ENCODE measurements at places on chromosomes 6 and 20.

- DNase-seq, result no peak
Measured at GRCh38 chr20:23293689-23294088, 56.9 kb upstream of the NXT1 start.

GRCh38 chr6:69881322-69882151 lies 15.2 kb downstream of the COL19A1 start:
- no peak for DNase-seq

- no peak for DNase-seq
Measured at GRCh38 chr6:15577106-15577505, 85.7 kb downstream of the DTNBP1 start.

- DNase-seq, result no peak
Measured at GRCh38 chr6:65566117-65566516, 140.9 kb downstream of the EYS start.

DNA sequence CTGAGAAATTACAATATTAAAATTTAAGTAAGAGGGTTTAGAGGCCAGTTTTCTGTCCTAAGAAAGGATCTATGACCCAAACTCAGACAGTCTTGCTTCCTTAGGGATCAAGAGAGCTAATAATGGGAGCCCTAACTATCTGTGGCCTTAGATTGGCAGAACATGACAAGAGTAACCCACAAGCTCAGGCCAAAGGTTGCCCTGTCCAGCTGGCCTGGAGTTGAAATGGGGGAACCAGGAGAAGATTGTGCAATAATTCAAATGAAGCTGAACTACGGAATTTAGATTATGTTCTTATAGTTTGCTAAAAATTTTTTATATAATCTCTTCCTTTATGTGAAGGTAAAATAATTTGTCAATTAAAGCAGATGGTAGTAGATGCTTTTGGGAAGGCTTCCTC lies 26.4 kb downstream of the LAMA4 start:
- DNase-seq, result no peak

GRCh38 chr6:139247618-139248017 lies 44.2 kb downstream of the TXLNB start:
- DNase-seq, result no peak

DNA sequence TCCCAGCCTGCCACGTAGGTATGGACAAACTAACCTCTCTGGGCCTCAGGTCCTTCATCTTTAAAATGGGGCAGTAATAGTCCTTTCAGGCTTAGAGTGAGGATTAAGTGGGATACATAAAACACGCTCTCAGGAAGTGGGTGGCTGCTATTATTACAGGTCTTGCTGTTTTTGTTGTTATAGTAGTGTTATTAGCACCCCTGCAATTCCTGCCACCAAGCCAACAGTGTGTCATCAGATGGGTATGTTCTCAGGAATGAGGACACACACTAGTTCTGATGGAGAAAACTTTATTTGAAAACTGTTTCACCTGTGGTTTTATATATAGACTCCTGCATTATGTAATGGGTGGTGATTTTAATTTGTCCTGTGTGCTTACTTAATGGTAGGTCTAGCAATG lies 131.7 kb downstream of the LRRC1 start:
- no peak for DNase-seq

DNA sequence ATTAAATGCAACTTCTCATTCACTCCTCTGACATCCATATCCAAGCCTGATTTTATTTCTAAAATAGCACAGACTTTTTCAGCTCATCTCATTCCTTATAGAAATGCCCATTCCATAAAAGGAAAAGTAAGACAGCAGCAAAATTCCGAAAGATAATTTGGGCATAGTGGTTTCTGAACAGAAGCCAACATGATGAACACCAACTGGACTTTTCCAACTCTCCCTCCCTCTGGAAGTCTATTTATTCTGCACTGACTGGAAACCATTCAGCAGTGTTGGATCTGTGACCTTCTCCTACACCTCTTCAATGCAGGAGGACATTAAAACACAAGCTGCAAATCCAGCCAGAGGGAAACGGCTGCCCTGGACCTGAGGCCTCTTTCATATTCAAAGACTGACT lies 306.2 kb upstream of the NT5E start:
- no peak for DNase-seq

DNA sequence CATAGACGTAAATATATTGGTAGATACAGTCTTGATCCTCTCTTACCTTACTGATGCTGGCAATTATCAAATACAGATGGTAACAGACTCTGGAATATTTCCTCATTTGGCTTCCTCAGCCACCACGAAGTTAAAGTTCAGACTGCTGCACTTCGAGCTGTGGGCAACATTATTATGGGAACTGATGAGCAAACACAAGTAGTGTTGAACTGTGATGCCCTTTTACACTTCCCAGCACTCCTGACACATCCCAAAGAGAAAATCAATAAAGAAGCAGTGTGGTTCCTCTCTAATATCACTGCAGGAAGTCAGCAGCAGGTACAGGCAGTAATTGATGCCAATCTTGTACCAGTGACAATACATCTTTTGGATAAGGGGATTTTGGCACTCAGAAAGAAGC lies 162.7 kb upstream of the NT5E start:
- no peak for DNase-seq

DNA sequence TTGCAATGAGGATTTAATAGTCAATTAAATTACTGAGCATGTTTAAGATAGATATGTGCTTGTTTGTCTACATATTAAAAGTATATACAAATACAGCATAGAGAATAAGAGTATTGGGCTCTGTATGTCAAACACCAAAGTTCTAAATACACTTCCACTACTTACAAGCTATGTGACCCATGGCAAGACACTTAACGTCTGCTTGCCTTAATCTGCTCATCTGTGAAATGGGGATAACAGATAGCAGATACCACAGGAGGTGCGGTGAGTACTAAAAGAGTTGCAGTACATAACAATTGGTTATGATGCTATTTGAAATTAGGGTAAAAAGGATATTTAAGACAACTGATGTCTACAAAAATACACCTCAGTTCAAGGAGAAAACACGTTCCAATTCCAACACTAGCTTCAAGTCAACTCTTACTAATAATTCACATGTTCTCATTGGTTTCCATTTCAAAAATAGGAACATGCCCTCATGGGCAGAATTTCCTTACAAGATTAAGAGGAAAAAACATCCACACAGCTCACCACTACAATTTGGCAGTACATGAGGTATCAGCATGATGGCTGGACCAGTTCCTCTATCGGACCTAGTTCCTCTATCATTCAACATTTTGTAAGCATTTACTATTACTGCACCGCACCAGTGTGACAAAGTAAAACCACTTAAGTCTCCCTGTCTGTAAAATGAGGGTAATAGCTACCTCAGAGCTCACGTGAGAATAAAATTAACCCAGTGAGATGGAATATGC lies 101.1 kb downstream of the SMLR1 start:
- DNase-seq, result no peak

DNA sequence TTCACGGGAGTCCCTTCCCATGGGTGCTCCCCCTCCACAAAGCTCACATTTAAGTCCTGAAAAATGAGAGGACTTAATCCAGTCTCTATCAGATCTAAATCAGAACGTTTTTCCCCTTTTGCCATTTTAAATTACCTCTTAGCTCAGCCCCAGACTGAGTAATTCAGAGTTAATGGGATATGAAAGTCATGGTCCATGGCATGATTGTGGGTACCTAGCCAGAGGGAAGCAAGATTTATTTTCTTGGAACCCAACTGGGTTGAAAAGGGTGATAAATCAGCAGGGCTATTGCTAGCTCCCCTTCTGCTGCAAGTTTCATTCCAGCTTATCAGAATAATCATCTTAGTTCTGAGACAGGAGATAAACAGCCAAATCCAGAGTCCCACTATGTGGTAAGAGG lies 320.2 kb upstream of the CHD6 start:
- no peak for DNase-seq

DNA sequence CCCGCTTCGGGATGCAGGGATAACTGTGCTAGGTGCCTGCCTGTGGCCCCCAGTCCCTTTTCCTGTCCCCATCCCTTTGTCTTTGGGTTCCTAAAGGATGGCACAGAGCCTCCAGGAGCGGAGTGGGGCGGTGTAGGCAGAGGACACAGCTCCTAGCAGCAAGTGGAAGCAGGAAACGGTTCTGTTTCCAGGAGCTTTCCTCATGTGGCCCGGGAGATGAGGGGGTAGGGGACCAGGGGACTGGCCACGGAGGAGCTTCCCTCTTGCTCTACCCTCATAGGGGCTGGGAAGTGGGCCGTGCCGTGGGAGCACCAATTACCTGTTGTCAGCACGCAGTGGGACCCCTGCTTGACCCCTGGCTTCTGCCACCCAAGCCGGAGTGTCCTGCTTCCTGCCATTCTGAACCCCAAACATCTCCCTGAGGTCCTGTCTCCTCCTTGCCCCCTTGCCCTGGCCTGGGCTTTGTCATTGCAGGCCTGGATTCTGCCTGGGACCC lies 76.9 kb downstream of the SRC start:
- no peak for DNase-seq

DNA sequence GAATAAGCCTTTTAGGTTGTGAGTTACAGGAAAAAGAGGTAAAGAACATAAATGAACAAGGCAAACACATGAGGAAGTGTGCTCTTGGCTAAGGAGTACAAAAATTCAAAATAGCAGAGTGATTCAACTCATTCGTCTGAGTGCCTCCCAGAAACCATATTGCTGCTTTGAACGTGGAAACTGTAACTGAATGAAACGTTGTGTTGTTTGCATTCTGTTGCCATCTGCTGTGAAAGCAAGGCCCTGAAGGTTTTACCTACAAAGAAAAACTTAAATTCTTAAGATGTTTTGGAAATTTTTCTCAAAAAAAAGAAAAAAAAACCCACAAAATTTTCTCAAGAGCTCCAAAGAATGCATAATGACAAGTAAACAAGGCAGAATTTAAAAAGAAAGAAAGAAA lies 375.4 kb upstream of the HS3ST5 start:
- DNase-seq, result no peak

- DNase-seq, result no peak
Measured at GRCh38 chr6:139148557-139149235, 13.8 kb downstream of the HECA start.

GRCh38 chr20:2930538-2930937 lies 57.3 kb downstream of the PTPRA start:
- DNase-seq, result no peak

GRCh38 chr6:5085648-5086293 lies 630 bp downstream of the PPP1R3G start:
- DNase-seq, result no peak

- DNase-seq, result no peak
Measured at GRCh38 chr20:21136015-21136732, 10.3 kb downstream of the KIZ start.

DNA sequence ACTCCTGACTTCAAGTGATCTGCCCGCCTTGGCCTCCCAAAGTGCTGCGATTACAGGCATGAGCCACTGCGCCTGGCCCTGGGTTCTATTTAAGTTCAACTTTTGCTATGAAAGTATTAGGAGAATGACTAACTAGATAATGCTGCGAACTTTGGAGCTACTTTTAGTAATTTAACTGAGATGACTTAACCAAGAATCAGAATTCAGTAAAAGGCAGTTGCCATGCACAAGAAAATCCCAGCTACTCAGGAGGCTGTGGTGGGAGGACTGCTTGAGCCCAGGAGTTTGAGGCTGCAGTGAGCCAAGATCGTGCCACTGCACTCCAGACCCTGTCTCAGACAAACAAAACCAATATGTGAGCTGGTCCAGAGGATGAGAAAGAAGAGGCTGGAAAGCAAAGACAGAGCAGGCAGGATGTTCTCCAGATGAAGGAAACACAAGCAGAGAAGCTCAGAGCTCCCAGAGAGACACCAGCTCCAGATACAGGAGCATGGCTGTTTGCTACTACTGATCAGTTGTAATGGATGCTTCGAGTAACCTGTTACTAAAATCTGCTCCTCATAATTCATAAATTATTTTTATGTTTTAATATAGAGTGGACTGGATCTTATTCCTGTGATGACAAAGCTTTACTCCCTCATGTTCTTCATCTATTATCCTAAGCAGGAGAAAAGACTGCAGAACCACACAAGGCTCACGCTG lies 23.9 kb downstream of the ZNF217 start:
- no peak for DNase-seq

DNA sequence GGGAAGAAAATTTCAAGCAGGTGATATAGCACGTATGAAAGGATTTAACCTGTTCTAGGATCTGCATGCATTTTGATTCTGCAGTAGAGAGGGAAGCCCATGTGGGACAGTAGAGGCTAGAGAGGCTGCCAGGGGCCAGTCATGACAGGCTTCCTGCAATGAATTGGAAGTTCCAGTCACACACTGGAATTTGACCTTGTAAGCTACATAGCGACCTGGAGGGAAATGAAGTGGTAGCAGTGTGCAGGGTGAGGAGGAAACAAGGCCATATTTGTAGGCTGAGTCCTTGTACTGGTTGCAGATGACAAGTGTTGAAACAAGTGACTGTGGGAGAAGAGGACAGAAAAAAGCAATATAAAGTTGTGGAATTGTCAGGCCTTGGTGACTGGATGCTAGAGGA lies 58.6 kb upstream of the OLIG3 start:
- no peak for DNase-seq

GRCh38 chr6:129353067-129353466 lies 356.9 kb downstream of the ARHGAP18 start:
- DNase-seq, result no peak

DNA sequence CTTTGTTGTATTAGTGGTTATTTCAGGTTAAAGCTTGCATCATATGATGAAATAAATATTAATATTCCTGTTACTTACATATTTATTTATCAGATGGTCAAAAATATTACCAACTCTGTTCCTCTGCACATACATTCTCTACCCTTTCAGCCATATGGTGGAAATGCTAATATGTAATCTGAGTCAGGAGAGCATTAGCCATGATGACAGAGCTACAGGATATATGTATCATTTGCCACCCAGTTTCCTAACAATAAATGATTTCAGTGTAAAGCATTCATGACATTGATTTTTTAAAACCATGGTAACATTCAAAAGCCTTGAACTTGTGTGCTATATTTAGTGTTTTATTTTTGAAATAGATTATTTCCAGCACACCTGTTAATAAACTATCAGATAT lies 16.6 kb downstream of the POPDC3 start:
- no peak for DNase-seq

GRCh38 chr6:27452496-27452897 lies 20.4 kb downstream of the ZNF184 start:
- no peak for DNase-seq

- no peak for DNase-seq
Measured at GRCh38 chr6:6497541-6497940, 91.0 kb upstream of the LY86 start.

- DNase-seq, result no peak
Measured at GRCh38 chr6:151412909-151413308, 21.6 kb upstream of the ZBTB2 start.
